ENCODE measurements at places on chromosomes 6 and 20.

- peak; percentile 98 for DNase-seq
Measured at GRCh38 chr6:11315743-11316437, 83.4 kb upstream of the NEDD9 start.

- DNase-seq: no peak
Measured at GRCh38 chr6:94323853-94324252, 904.5 kb upstream of the EPHA7 start.

- no peak for DNase-seq
Measured at GRCh38 chr6:64238071-64238470, 602.5 kb downstream of the PHF3 start.

DNA sequence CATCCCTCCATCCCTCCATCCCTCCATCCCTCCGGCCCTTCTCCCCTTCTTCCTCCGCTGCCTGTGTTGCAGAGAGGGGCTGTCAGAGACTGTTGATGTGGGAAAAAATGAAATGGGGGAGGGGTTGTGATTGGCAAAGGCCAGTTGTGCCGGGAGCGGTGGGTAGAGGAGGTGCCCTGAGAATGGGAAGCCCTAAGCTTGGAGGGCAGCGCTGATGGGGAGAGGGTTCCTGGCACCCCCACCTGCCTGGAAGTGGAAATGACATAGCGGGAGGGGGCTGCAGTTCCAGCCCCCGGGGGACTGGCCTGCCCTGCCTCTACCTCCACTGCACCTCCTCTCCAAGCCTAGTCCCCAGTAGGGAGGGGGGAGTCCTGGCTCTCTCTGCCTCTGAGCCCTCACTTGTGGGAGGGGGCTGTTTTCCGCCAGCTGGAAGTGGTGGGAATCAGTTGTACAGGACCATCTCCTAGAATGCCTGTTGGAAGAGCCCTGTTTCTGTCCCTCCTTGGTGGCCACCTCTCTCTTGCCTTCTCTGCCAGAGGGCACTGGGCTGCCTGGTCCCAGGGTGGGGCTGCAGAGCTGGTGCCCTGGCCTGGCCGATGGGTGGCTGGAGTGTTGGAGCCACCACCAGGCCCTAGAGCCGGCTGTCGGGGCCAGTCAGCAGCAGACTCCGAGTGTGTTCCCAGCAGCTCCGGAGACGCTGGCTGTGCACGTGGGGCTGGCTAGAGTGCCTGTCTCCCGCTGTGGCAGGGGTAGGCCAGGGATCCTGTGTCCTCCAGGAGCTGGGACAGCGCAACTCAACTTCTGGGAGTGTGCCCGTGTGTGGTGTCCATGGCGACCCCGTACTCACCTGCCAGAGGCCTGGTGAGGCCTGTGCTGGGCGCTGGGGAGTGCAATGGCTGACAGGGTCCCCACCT lies 1.5 kb downstream of the DLGAP4 start:
- no peak for DNase-seq

DNA sequence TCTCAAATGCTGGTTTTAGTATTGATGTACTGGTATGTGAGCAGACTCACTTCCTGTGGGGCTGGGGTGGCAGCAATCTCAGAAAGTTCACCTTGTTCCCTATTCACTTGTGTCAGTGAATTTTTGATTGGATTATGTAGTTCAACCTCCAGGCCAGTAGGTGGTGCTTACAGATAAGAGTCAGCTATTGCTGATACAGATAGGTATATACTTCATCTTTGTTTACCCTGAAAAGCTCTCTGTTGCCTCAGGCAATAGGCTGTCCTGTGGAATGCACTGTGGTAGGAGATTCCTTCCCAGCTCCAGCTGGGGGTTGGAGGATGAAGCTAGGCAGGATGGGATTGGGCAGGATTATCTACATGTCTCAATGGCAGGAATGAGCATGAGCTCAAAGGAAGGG lies 851.2 kb upstream of the EYS start:
- DNase-seq: no peak

DNA sequence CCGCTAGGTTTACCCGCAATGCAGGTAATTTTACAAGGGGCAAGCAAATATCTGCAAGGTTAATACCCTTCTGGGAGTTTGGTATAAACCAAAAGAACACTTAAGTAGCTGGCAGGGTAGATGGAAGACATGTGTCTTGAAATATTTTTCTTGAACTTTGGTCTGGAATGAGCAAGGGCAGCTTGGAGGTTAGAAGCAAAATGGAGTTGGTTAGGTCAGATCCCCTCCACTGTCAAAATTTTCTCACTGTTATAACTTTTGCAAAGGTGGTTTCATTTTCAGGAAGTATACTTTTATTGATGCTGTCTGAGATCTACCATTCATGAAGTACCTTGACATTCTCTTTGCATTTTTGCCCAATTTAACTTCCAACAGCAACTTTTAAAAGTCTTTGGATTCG lies 13.3 kb upstream of the KIAA1586 start:
- no peak for DNase-seq

GRCh38 chr6:116015561-116015960 lies 45.1 kb downstream of the FRK start:
- DNase-seq: no peak

DNA sequence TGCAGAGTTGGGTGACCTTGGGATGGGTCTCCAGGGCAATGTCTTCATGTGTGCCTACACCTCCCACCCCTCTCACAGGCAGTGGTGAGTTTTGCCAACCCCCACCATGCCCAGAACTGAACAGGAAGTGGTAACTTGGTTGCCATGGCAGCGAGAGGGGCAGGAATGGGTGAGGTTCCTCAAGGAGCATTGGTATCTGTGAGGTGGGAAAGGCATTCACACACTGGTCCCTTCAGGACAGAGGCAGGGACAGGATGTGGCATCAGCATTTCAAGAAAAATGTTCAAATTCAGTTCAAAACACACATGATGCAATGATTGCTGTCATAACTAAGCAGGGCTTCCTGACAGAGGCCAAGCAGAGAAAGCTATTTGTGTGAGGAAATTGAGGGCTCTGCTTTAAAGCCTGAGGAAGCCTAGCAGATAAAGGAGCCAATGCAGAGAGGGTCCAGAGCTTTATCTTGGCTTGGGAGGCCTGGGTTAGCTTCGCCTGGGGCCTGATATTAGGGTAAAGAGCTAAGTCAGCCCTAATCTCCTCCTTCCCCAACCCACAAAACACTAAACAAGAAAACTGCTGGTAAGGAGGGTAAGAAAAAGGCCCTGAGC lies 551 bp downstream of the TREML2 start:
- DNase-seq: peak; percentile 35

DNA sequence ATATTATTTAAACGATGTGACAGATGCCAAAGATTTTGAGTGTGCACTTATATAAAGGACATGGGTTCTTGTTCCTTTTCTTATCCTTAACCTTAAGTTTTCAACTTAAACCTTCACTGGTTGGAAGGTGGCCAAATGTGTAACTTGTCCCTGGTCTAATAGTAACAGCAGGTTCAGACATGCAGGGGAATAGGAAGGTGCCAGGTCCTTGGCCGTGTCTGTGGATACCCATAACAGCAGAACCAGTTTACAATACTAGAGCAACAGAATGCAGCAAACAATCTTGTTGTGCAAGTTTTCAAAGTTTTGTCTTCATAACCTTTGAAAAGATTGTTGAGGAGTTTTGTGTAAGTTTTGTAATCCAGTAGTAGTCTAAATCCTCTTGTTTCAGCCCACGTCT lies 4.4 kb downstream of the MYB start:
- DNase-seq: no peak

DNA sequence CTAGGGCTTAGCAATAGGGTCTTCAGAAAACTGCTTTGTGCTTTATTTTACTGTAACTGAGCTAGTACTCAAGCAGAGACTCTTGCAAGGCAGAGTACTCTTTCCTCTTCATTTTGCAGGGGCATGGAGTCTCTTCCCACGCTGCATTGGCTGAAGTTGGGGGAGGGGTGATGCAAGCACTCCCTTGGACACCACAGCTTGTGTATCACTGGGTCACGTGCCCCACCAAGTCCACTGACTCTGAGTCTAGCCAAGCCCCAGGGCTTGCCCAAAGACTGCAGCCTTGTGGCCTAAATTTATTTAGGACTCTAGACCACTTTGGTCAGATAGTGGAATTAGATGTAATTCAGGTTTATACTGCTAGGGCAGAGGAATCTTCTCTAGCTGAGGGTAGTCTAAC lies 1075.0 kb upstream of the ADGRB3 start:
- DNase-seq: no peak

DNA sequence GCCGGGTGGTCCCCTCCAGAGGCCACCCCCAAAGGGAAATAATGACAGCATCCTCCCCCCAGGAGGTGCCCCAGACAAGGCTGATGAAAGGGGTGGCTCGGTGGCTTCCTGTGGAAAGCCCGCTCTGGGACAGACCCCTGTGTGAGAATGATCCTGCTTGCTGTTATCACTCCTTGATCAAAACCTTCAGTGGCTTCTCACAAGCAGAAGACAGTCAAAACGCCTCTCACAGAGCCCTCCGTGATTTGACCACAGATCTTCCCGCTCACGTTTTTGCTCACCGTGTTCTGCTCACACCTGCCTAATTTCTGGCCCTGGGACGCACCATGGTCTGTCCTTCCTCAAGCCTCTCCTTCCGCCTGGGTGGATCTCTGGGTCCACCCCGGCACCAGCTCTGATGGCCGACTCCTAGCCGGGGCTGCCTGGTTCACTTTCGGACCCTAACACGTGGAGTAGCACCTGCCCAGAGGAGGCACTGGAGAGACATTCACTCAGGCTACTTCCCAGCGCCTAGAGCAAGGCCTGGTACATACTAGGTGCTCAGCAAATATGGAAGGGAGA lies 210.4 kb downstream of the ANKRD60 start:
- no peak for DNase-seq

DNA sequence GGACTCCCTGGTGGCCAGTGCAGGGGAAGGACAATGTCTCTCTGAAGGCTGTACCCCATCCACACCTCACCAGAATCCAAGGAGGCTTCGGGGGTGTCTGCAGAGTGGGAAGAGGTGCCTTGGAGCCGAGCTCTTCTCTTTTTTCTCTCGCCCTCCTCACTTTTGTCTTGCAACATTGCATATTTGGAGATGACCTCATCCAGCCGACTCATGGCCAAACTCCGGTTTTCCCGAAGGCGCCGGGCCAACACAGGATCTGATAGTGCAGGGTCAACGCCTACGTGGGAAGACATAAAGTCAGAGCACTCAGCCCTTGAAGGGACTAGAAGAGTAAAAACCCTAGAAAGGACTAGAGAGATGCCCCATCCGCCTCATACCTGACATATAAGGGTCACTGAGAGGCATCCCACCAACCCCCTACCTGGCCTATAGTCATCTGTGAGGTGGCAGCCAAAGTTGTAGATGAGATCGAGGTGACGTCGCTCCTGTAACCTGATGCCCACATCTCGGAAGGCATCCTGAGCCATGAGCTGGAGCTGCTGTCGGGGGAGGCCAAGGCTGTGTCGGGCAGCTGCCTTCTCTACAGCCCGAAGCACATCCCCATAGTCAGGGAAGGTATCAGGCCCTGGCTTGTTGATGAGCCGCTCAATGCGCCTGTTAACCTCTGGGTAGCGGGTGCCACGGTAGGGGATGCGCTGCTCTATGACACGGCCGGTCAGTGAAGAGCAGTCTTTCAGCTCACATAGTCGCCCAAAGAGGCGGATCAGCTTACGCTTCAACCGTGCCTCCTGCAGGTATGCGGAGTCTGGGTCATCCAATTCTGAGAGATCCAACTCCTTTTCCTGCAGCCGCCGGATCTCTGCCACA lies 3.0 kb upstream of the ZBTB22 start:
- DNase-seq: peak; percentile 77

DNA sequence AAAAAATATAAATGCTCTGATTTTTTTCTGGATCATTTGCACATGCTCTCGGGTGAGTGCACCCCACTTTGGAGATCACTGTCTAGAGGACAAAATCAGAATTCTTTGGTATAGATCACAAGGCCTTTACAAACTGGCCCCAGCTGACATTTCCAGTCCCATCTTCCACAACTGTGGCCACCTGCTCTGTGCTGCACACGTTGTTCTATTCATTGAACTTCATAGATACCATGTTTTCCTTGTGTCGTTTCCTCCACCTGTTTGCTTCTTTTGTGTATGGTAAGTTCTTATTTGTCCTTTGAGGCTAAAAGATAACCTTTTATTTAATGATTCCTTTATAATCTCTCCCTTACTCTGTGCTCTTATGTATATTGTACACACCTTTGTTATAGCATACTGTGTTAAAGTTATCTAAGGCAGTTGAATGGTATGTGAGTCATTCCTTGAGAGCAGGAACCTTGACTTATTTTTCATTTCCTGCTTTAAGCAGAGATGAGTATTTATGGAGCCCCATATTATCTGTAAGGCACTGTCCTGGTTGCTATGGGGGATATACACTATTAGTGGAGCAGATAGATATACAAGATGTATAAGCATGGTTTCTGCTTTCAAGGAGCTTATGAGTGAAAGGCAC lies 12.0 kb upstream of the SLC17A5 start:
- DNase-seq: no peak

GRCh38 chr20:34996243-34997028 lies 40.8 kb downstream of the MYH7B start:
- no peak for DNase-seq

DNA sequence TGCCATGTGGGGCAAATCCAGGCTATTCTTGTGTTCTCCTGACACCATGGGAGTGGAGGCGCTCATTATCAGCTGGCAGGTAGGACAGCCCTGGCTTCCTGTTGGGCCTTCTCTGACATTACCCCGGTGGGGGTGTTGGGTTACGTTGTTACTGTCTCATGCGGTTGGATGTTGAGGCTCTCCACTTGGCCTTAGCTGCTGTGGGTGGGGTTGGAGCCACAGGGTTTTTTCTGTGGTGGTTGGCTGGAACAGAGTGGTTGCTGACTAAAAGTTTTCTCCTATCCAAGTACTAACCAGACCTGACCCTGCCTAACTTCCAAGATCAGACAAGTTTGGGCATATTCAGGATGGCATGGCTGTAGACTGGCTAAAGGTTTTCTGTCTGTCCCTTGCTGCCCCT lies 20.2 kb downstream of the RIPK1 start:
- DNase-seq: peak; percentile 23

DNA sequence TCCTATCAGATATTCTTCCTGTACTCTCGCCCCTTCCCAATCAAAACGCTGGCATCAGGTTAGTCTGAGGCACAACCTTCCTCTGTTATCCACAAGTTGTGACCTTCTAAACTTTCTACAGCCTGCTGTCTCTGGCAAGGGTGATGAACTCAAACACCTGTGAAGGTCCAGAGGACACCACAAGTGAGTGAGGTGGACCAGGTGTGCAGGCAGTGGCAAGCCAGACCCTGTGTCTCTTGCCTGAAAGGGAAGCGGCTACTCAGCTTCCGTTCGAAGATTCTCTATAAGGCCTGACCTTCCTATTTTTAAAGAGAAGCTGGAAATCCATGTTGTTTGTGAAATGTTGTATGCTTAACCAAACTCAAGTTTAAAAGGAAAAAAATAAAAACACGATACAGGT lies 36.8 kb downstream of the GCM1 start:
- DNase-seq: no peak

DNA sequence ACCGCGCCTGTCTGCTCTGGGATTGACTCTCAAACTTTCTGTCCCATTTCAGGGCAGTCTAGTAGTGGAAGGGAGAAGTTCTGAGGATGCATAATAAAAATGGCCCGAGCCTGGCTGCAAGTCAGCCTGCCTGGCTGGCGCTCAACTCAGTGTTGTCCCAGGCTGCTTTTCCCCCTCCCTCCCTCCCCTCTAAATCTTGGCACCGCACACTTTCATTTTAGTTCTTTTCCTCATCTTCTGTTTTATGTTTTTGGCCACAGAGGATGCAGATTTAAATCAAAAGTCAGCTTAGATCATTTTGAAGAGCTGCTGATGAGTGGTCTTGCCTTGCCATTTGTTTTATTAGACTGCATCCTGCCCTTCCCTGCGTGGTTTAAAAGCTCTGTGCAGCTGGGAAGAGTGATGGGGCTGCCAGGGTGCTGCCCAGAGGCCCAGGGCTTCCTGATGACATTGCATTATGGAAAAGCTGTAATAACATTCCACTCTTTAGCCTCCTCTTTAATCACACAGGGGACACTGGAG lies 6.5 kb upstream of the UQCC2 start:
- peak; percentile 18 for DNase-seq

- no peak for DNase-seq
Measured at GRCh38 chr20:59117526-59117925, 46.1 kb upstream of the ZNF831 start.

All from fibroblast of upper back skin (primary cell).